Transverse colon (tissue), 4 donors: ENCODE measurements at places on chromosomes 6 and 20. TPM values are rescaled to one million over a fixed set of nuclear protein-coding genes. Genes with fewer than 3 reads are reported as not detected.

GRCh38 chr20:24993337-24994185, 1.0 kb upstream of the APMAP start:
- H3K4me3 ChIP-seq: no peak overlapping the region
- peak overlapping the region; percentile 96 for H3K27ac ChIP-seq
- DNase-seq: no peak
- H3K4me1 ChIP-seq: peaks cover 19% of the 10 kb centered on the region
- no peaks in the 10 kb centered on the region for H3K36me3 ChIP-seq

DNA sequence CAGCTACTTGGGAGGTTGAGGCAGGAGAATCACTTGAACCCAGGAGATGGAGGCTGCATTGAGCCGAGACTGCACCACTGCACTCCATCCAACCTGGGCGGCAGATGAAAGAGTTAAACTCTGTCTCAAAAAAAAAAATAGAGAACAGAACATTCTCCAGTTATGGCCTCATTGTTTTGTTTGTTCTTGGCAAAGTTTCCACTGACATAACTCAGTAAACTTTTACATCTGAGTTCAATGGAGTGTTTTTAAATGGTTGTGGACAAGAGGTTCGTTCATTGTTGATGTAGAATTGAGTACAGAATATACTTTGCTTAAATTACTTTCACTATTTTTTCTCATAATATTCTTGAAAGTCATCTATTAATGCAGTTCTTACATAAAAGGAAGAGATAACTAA, 42.2 kb upstream of the IFNGR1 start:
- no peaks in the 10 kb centered on the region for H3K4me1 ChIP-seq
- no peaks in the 10 kb centered on the region for H3K27me3 ChIP-seq
- no peak for DNase-seq
- no peak overlapping the region for H3K4me3 ChIP-seq
- H3K27ac ChIP-seq: peak overlapping the region; percentile 32

GRCh38 chr6:2216794-2217383, 28.5 kb downstream of the GMDS start:
- H3K36me3 ChIP-seq: no peaks in the 10 kb centered on the region
- H3K27ac ChIP-seq: no peak overlapping the region
- H3K4me1 ChIP-seq: peaks cover 5% of the 10 kb centered on the region
- H3K27me3 ChIP-seq: no peaks in the 10 kb centered on the region
- H3K4me3 ChIP-seq: no peak overlapping the region
- no peak for DNase-seq

GRCh38 chr20:7031222-7031621, 263.7 kb downstream of the BMP2 start:
- H3K27me3 ChIP-seq: no peaks in the 10 kb centered on the region
- H3K27ac ChIP-seq: no peak overlapping the region
- H3K4me3 ChIP-seq: no peak overlapping the region
- H3K36me3 ChIP-seq: no peaks in the 10 kb centered on the region
- DNase-seq: no peak

DNA sequence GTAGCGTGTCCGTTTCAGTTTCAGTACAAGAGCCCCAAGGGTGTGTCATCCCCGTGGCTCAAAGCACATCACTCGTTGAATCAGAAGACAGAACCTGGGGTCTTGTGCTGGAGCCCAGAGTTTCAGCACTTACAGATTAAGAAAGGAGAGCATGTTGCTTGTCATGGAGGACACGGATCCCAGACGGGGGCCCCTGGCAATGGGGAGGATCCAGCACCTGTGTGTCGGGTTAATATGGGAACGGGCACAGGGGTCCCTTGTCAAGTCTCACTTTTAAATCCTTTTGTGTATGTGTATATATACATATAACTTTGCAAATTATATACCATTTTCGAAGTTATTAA, 23.4 kb downstream of the THBS2 start:
- no peaks in the 10 kb centered on the region for H3K4me1 ChIP-seq
- no peak overlapping the region for H3K4me3 ChIP-seq
- no peaks in the 10 kb centered on the region for H3K36me3 ChIP-seq
- H3K27me3 ChIP-seq: no peaks in the 10 kb centered on the region
- no peak for DNase-seq
- H3K27ac ChIP-seq: no peak overlapping the region

Gene SLC22A2
- not detected for total RNA-seq
